ENCODE measurements at places on chromosomes 6 and 20.

- no peak for DNase-seq
Observed at GRCh38 chr20:61253640-61254511, 1.8 kb downstream of the CDH4 start.

GRCh38 chr6:139019722-139020121 lies 8.8 kb upstream of the ABRACL start:
- no peak for DNase-seq

DNA sequence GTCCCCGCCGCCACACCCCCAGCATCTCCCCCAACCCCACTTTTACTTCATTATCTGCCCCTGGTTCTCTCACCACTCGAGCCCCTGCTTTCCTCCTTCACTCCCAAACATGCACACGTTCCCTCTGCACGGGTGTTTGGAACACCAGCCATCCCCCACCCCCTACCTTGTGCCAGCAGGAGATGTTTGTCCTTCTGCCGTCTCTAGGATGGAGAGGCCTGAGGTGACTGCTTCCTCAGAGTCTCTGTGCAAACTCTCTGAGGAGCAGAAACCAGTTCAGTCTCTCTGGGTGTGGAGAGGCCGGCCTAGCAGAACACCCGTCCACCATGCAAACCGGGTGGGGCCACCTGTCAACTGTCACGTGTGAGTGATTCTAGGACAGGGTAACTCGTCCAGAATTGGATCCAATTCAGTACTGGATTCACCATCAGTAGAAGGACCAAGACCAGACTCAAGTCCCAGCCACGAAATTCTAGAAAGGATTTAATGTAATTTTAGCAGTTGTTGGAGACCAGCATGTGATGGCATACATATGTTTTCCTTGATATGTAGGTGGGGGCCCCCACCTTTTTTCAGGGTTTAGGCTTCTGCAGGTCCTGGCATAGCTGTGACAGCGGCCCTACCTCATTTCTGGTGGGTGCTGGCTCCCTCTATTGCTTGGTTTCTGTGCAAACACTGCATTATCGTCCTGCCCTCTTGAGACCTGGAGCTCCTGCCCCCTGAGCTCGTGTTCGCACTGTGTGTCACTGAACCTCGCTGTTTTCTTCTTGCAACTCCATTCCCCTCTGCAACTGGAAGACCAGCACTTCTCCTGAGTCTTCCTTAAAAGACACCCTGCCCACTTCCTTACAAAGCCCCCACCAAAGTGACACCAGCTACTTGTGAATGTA lies at the start of gene RAET1E:
RAET1E (minus strand) TSS at position 259 of the 890 bp plus-strand sequence. CDS start 7,212 bp downstream, outside the sequence.
- DNase-seq, result no peak

- no peak for DNase-seq
Observed at GRCh38 chr6:139825935-139826374, 451.5 kb upstream of the CITED2 start.

DNA sequence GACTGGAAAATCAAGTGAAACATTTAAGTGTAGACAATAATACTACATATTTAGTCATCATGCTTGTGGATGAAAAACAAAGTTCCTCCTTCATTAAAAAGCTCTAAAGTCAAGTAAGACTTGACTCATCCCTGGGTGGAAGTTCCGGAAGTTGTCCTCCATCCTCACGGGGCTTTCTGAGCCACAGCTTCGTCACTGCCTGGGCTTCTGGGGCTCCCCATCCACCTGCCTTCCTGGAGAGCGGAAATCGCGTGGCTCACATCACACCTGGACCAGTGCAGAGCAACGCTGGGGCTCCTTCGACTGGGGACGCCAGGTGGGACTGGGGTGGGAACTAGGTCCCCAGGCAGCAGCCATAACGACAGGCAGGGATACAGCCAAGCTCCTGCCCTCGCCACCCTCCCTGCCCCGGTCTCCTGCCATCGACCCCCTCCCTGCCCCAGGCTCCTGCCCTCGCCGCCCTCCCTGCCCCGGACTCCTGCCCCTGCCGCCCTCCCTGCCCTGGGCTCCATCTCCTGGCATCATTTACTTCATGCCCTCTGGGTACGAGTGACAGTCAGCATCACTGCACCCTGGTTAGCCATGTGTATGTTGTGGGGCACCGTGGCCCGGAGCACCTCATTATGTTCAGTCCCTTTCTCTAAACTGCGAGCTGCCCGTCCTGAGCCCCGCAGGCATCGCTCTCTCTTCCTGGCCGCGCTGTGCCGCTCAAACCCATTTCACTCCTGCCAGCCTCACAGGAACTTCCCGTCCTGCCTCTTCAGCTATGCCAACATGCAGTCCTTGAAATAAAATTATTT lies 12.9 kb downstream of the THBS2 start:
- DNase-seq, result no peak

DNA sequence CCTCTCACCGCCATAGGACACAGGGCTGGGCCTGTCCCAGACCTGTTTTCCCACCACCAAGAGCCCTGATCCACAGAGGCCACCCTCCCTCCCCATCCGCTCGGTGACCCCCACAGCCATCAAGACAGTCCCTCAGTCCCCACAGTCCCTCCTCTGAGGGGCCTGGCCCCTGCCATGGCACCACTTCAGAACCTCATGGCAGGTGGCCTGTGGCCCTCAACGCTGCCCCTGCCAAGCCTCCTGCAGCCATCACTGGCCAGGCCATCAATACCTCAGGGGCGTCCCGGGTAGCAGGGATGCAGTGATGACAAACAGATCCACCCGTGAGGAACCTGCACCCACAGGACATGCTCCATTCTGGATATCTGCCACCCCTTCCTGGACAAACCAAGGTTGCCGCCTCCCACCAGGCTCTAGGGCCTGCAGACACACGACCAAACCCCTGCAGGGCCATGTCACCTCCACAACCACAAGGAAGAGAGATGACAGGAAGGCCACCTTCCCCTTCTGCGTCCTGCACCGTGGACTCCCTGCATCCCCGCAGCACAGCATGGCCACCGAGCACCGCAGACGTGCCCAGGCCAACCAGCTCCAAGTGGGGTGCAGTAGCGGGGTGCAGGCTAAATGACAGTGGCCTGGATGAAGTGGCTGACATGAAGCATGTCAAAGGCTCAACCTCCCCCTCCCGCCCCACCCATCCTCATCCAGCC lies 14.0 kb downstream of the TAF4 start:
- no peak for DNase-seq

- no peak for DNase-seq
Observed at GRCh38 chr6:13762611-13763441, 51.2 kb upstream of the RANBP9 start.

GRCh38 chr20:11214256-11214840 lies 540.5 kb upstream of the JAG1 start:
- DNase-seq, result no peak

DNA sequence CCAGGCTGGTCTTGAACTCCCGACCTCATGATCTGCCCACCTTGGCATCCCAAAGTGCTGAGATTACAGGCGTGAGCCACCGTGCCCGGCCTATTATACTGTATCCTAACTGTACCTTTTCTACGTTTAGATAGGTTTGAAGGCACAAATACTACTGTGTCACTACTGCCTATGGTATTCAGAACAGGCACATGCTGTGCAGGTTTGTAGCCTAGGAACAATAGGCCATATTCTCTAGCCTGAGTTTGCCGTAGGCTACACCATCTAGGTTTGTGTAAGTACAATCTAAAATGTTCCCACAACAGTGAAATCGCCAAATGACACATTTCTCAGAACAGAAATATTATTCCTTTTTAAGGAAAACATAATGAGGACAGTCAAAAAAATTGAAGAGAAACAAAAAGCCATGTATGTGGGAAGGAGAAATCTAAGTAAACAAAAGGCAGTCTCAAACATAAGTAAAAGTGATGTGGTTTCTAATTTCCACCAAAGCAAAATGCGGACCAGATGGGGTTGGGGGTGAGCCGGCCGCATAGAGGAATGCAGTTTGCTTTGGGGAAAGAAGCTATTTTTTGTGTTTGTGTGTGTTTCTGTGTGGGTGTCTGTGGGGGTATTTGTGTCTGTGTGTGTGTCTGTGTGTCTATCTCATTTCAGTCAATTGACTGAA lies 192.6 kb upstream of the SALL4 start:
- no peak for DNase-seq

GRCh38 chr20:54438166-54438565 lies 37.2 kb upstream of the DOK5 start:
- no peak for DNase-seq

- DNase-seq, result no peak
Observed at GRCh38 chr6:12369781-12370262, 79.7 kb downstream of the EDN1 start.

DNA sequence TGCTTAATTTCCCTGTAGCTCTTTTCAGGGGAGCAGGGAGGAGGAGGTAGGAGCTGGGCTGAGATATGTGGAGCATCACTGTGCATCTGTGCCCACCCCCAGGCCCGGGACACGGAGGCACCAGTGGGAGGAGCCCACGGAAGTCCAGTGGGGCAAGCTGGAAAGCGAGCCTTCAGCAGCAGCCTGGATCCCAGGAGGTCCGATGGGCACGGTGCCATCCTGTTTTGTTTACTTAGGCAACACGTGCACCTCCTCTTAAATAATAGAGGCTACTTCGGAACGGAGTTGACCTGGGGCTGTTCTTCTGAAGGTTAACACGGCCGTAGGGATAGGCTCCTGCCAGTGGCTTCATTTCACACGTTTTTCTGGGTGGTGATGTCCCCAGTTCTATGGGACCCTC lies 51.6 kb downstream of the CDH4 start:
- DNase-seq, result no peak

DNA sequence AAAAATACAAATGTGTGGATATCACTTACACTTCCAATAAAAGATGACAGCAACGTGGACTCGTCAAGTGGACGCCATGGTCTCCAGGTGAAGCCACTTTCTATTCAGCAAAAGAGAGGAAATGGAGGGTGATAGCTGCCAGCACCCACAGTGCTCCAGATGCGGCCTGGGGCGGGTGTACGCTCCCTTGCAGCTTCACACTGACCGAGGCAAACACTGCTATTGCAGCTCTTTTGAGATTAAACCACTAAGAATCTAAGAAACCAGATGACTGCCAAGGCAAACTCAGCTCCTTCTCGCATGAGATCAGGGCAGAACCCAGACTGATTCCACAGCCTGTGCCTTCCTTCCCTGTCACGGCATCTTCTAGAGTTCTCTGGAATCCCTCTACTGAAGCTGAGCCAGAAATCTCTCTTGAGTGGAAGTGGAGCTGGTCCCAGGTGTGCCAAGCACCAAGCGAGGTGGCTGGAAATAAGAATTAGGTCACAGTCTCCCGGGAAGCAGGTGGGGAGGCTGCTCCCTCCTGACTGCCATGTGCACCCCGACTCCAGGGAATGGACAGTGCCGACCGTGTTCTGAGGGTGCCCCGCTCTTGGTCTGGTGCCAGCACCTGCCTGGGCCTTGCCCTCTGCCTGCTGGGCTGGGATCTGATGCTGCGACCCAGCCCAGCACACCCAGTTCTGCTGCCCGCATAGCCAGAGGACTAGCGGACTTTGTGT lies 90.1 kb upstream of the AFDN start:
- no peak for DNase-seq

DNA sequence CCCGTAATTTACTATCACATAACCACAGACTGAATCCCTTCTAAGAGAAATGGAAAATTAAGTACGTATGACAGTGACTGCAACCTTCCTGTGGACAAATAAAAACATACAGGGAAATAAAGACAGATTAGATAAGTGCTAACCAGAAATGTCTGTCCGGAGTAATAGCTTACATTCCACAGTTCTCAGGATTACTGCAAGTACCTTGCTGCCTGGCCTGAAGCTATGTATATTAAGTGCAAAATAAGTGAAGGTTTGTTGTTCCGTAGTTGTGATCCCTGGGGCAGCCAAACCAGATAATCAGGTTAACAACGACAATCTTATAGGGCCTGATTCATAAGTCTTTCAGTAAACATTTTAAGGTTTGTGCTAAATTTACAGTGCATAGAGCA lies 2.8 kb downstream of the NEDD9 start:
- DNase-seq, result no peak
